ENCODE measurements at places on chromosomes 3 and 15. TPM values are rescaled to one million over a fixed set of nuclear protein-coding genes. Genes with fewer than 3 reads are reported as not detected.

Gene PLCH1
- 11.6 TPM for total RNA-seq

Gene ACOX2
- total RNA-seq = 1.4 TPM

DNA sequence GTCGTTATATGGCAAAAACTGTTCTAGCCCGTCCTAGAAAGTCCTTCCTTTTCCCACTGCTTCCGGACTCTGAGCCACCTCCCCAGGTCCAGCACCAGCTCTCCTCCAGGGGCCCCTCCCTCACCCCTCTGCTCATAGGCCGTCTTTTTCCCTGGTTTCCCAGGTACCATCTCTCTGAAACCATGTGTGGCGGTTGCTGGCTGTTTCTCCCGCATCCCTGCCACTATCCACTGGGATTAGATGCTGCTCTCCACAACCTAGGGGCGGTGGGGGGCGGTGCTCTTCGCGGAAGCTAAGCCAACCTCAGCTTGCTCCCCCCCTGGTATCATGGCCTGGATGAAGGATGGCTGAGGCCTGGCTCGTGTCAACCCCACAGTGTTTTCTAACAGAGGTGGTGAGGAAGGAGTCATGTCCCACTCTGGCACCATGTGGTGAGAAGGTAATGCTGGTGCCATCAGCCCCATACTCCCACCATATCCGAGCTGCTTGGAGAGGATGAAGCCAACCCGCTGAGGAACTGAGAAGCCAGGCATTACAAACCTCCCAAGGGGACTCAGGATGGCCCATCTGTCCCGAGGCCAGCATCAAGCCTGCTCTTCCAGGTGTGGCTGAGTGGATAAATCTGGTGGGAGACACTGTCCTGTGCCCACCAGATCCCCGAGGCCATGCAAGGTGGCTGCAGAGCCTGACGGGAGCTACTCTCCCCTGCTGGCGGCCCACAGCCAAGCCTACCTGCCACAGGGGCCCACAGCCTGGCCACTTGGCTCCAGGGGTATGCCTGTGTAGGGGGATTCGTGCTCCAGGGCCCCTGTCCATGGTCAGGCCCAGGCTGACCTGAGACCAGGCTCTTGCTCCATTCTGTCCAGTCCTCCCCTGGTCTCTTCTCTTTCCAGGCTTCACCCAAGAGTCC lies 27.9 kb upstream of the SLC41A3 start:
- no peak for DNase-seq

- no peak for DNase-seq
Observed at GRCh38 chr3:24905266-24905665, 410.6 kb upstream of the THRB start.

GRCh38 chr3:142787719-142788118 lies 63.9 kb downstream of the TRPC1 start:
- no peak for DNase-seq

DNA sequence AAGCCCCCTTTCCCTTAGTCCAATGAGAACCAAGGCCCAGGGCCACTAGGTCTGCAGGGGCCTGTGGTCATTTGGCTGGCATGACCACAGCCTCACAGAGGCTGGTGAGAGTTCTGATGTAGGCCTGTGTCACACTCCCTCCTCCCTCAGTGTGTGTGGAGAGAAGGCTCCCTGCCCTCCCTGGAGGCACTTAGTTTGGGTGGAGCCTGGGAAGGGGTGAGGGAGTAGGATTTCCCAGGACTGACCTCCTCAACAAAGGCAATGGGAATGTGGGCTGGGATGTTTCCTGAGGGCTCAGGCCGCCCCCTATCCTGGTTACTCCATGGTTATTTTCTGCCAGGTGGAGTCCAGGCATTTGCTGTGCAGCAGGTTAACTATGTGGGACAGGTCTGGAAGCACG lies 7.6 kb downstream of the TEX264 start:
- no peak for DNase-seq
